PC-9 (cell line): ENCODE measurements at places on chromosomes 3 and 15. TPM values are rescaled to one million over a fixed set of nuclear protein-coding genes. Genes with fewer than 3 reads are reported as not detected.

Gene PATL2
- total RNA-seq = 0.61 and 2.0 TPM in 2 replicates

Gene KNG1
- total RNA-seq = not detected in 2 replicates

Gene KLF15
- total RNA-seq = 0.65 and 0.70 TPM in 2 replicates

Gene ZPLD1
- total RNA-seq = not detected in 2 replicates

Gene CTXN2
- not detected in 2 replicates for total RNA-seq

GRCh38 chr3:122688996-122689395, 8.4 kb downstream of the PARP14 start:
- H3K27ac ChIP-seq = no peak overlapping the region
- H3K27me3 ChIP-seq = no peaks in the 10 kb centered on the region
- no peak overlapping the region for H3K4me3 ChIP-seq
- no peak for DNase-seq

- H3K27ac ChIP-seq = no peak overlapping the region
- DNase-seq = no peak
- no peaks in the 10 kb centered on the region for H3K4me1 ChIP-seq
- no peaks in the 10 kb centered on the region for H3K36me3 ChIP-seq
Observed at GRCh38 chr3:97689111-97689510, 75.4 kb upstream of the ARL6 start.

DNA sequence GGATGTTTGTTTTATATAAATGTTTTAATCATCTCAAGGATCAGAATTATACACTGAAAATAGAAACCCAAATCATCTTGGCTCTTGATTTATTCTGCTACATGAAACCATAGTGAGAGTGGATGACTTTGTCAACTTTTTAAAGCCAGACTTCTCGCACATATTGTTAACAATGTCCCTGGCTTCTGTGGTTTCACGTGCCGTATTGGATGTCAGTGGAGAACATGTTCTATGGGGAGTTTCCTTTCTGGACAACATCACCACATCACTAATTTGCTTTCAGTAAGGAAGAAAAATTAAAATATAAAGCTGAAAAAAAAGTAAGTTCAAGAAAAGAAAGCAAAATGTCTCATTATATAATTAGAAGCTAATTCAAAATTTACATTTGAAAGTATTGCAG, 297.1 kb upstream of the MME start:
- no peaks in the 10 kb centered on the region for H3K36me3 ChIP-seq
- H3K27me3 ChIP-seq = no peaks in the 10 kb centered on the region
- DNase-seq = no peak
- H3K27ac ChIP-seq = no peak overlapping the region
- H3K4me1 ChIP-seq = no peaks in the 10 kb centered on the region

- no peaks in the 10 kb centered on the region for H3K27me3 ChIP-seq
- no peaks in the 10 kb centered on the region for H3K36me3 ChIP-seq
Observed at GRCh38 chr3:141795276-141795675, 32.1 kb downstream of the GRK7 start.

GRCh38 chr15:79970624-79971434, at the start of gene BCL2A1:
Gene BCL2A1 (minus strand): TSS chr15:79971196. CDS start chr15:79971119, 77 bp downstream.
- no peaks in the 10 kb centered on the region for H3K27me3 ChIP-seq
- no peaks in the 10 kb centered on the region for H3K4me1 ChIP-seq
- no peak for DNase-seq
- no peak within 1 kb of the TSS for H3K27ac ChIP-seq
- no peaks in the 10 kb centered on the region for H3K36me3 ChIP-seq

GRCh38 chr3:144760831-144761230, 789.2 kb downstream of the DIPK2A start:
- no peaks in the 10 kb centered on the region for H3K36me3 ChIP-seq
- no peaks in the 10 kb centered on the region for H3K27me3 ChIP-seq
- no peak for DNase-seq
- no peak overlapping the region for H3K4me3 ChIP-seq
- no peak overlapping the region for H3K27ac ChIP-seq
- no peaks in the 10 kb centered on the region for H3K4me1 ChIP-seq

DNA sequence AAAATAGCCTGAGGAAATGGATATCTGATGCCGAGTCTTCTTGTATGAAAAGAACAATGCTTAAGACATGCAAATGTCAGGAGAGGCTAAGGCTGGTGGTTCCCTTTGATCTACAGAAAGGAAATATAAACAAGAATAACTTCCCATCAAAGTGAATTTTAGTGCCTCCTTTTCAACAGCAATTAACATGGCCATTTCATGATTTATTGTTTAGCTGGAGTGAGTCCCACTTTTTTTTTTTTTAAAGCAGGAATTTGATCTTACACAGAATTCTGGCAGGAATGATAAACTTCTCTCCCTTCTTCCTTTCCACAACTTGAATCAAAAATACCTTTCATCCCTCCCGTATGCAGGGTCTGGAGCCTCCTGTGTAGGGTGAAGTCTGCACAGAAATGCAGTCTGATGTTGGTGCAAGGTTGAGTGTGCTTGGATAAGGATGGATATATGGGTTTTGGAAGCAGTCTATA, 287.0 kb downstream of the MEX3B start:
- DNase-seq = no peak
- H3K27ac ChIP-seq = no peak overlapping the region
- no peaks in the 10 kb centered on the region for H3K36me3 ChIP-seq
- no peak overlapping the region for H3K4me3 ChIP-seq
- H3K4me1 ChIP-seq = no peaks in the 10 kb centered on the region

DNA sequence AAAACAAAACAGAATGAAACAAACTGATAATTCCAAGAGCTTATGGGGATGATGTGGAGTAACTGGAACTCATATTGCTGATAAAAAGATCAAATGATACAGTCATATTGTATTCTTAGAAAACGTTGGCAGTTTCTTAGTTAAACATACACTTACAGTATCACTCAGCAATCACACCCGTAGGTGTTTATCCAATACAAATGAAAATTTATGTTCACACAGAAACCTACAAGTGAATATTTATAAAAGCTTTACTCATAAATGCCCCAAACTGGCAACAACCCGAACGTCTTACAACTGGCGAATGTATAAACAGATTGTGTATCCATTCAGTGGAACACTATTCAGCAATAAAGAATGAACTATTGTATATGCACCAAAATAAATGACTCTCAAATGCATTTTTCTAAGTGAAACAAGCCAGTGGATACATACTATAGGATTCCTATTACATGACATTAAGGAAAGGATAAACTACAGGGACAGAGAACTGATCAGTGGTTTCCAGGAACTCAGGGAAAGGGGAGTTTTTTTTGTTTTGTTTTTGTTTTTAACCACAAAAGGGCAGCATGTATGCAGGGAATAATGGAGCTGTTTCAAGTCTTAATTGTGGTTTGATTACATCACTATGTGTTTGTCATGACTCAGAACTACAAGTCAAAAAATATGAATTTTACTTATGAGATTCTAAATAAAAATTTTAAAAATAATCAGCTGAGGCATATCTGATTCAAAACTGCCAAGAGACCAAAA, 71.8 kb upstream of the NDUFB4 start:
- peaks cover 13% of the 10 kb centered on the region; the same call in 1 of the 2 replicates for H3K4me1 ChIP-seq
- no peaks in the 10 kb centered on the region for H3K27me3 ChIP-seq
- no peak overlapping the region for H3K4me3 ChIP-seq
- DNase-seq = peak; percentile 64
- no peaks in the 10 kb centered on the region for H3K36me3 ChIP-seq
- H3K27ac ChIP-seq = no peak overlapping the region

DNA sequence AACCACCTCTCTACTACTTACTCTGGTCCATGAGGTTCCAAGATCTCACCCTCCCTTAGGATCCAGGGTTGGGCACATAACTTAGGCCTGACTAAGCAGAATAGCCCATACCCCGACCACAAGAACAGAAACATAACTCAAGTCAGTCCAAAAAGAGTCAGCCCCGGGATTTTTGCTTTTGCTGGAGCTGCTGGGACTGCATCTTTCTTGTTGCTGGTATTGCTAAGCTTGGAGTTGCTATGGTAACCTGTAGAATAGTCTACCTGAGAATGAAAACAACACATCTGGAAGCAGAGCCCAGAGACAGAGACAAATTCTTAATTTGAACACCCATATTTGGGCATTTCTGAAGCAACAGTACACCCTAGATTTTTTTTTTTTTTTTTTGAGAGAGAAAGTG, 6.5 kb downstream of the RUBCN start:
- no peaks in the 10 kb centered on the region for H3K27me3 ChIP-seq
- H3K36me3 ChIP-seq = no peaks in the 10 kb centered on the region
- peak; percentile 78 for DNase-seq
- no peak overlapping the region for H3K4me3 ChIP-seq
- H3K4me1 ChIP-seq = peaks cover 21% of the 10 kb centered on the region

DNA sequence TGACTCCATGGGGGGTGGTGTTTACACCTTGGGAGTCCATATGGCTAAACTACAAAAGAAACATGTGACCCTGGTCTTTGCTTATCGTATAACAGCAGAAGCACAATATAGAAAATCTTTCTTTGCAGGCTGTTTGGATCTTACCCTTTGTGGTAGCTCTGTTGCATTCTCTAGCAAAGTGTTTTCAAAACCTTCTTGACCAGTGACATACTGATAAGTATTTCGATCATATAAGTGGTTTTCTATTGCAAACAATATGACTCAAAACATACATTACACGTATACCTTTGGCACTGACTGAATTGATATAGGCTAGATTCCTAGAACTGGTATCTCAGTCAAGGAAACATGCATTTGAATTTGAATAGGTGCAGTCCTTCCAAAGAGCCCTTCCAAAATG, 24.7 kb upstream of the ATP10A start:
- DNase-seq = no peak
- no peaks in the 10 kb centered on the region for H3K36me3 ChIP-seq
- H3K27ac ChIP-seq = no peak overlapping the region
- no peak overlapping the region for H3K4me3 ChIP-seq
- no peaks in the 10 kb centered on the region for H3K4me1 ChIP-seq
- no peaks in the 10 kb centered on the region; the same call in none of the 2 replicates for H3K27me3 ChIP-seq

DNA sequence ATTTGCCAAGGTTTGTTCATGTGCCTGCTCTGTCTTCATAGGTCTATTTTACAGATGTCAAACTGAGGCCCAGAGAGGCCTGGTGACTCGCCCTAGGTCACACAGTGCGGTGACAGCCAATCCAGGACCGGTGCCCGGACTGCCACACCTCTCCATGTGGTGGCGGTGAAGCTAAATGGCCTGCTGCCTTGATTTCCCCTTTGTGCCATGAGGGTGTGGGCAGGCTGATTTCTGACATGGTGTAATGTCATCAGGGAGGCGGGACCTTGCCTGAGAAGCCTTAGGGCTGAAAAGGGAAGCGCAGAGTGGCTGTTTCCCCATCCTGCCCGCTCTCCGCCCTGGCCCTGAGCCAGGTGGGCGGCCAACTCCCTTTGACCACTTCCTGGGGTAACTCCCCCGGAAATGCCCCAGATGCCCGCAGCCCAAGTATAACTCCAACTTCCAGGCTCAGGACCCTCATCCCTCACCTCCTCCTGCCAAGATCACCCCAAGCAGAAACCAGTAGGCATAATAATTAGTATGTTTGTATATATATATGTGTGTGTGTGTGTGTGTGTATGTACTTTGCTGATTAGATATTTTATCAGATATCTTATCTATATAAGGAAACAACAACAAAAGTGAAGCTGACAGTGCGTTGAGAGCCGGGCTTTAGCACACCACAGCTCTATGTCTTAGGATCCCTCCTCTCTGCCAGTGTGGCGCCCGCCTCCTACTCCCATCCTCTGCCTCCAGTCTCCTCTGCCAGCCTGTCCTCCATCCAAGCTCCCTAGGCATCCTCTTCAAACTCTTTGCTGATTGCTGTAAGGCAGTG, 63.9 kb downstream of the IQSEC1 start:
- no peaks in the 10 kb centered on the region for H3K27me3 ChIP-seq
- no peak overlapping the region for H3K4me3 ChIP-seq
- peaks cover 63% of the 10 kb centered on the region for H3K4me1 ChIP-seq

GRCh38 chr3:26967501-26967900, 344.9 kb downstream of the LRRC3B start:
- H3K4me1 ChIP-seq = no peaks in the 10 kb centered on the region
- H3K27me3 ChIP-seq = no peaks in the 10 kb centered on the region
- no peak for DNase-seq
- no peak overlapping the region for H3K27ac ChIP-seq

GRCh38 chr15:75229191-75230015, 27.7 kb downstream of the C15orf39 start:
- H3K27ac ChIP-seq = no peak overlapping the region
- H3K4me3 ChIP-seq = no peak overlapping the region
- no peaks in the 10 kb centered on the region for H3K36me3 ChIP-seq
- DNase-seq = no peak
- no peaks in the 10 kb centered on the region for H3K4me1 ChIP-seq
